ENCODE measurements at places on chromosomes 5 and 9.

GRCh38 chr9:18678821-18679590, 205.1 kb downstream of the ADAMTSL1 start:
- no peak for DNase-seq

GRCh38 chr5:88736494-88736893, 146.5 kb downstream of the MEF2C start:
- peak; percentile 51 for DNase-seq

DNA sequence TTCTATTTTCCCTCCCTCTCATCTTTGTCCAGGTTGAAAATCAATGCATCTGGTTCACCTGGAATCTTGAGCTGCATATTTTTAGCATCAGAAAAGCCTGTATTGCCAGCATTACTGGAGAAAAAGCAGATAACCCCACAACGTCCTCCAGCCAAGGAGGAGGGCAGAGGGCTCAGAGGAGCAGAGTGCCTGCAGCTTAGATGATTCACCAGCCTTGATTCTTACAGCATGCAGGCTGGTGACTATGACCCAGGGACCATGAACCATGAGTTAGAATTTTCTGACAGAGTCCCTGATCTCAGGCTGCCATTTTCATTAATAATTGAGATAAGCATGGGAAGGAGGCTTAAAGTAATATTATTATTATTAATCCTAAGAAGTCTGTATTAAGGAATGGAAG, 278.2 kb downstream of the BRINP1 start:
- DNase-seq, result peak; percentile 19

GRCh38 chr5:2156358-2157059, 273.8 kb upstream of the IRX4 start:
- DNase-seq, result no peak

- DNase-seq, result no peak
These were observed 568.3 kb downstream of the CCDC171 start for GRCh38 chr9:16121168-16121567.

DNA sequence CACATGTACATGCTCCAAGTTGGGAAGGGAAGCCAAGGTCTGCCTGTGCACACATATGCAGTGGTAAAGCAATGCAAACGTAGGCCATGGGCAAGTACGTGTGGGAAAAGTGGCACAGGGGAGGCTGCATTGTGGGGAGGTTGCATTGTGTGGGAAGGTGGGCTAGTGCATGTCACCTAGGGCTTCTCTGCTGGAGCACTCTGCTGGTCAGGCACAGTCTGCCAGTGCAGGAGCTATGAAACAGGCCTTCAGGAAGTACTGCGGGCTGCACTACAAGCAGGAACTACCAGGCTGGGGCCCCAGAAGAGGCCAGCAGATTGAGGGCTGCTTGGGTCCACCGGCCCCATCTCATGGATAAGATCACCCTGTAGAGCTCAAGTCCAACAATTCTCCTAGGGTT, 1694.6 kb upstream of the CDH6 start:
- DNase-seq, result no peak

GRCh38 chr9:133492061-133493021, 13.4 kb upstream of the SLC2A6 start:
- DNase-seq, result peak; percentile 38

GRCh38 chr9:14258660-14259239, 55.2 kb downstream of the NFIB start:
- no peak for DNase-seq

- no peak for DNase-seq
These were observed 325.7 kb downstream of the SLF1 start for GRCh38 chr5:94944160-94944559.

GRCh38 chr9:89882930-89883361, 278.1 kb downstream of the GADD45G start:
- DNase-seq, result no peak

GRCh38 chr9:129568560-129569501, 52.1 kb downstream of the C9orf50 start:
- DNase-seq, result no peak

DNA sequence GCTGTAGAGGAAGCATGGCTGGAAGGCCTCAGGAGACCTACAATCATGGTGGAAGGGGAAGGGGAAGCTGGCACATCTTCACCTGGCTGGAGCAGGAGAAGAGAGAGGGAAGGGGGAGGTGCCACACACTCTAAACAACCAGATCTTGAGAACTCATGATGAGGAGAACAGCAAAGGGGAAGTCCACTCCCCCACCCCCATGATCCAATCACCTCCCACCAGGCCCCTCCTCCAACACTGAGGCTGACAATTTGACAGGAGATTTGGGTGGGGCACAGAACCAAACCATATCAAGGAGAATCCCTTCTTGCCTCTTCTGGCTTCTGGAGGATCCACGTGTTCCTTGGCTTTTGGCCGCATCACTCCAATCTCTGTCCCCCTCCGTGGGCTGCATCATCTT, 13.1 kb upstream of the CMBL start:
- DNase-seq, result no peak

DNA sequence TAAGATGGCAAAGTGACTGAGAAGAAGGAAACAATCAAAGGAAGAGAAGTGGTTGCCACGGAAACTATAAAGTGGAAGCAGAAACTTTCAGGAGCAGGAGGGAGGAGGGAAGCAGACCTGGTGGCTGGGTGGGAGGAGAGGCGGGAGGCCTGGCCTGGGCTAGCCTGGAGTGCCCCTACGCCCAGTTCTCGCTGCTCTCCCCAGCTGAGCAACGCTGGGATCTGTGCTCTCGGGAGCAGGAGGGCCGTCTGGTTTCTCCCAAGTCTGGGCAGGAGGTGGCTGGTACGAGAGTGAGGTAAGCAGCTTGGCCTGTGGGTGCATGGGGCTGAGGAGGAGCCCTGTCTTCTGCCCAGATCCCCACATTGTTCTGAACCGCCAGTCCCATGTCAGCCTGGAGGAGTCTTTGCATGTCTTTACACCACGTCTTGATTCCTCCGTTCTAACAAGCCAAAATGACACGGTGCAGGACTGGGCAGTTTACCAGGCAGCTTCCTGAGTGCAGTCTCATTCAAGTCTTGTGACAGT, 15.0 kb upstream of the DAB2IP start:
- DNase-seq, result peak; percentile 30

DNA sequence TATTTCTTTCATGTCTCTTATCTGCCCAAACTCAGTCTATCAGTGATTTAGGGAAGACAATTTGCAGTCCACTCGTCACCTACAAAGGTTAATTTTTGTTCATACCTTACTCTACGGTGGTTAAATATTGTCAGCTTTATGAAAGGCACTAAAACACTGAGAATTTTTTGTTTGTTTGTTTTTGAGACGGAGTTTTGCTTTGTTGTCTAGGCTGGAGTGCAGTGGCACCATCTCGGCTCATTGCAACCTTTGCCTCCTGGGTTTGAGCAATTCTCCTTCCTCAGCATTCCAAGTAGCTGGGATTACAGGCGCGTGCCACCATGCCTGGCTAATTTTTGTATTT, 26.4 kb upstream of the TXN start:
- DNase-seq, result no peak

DNA sequence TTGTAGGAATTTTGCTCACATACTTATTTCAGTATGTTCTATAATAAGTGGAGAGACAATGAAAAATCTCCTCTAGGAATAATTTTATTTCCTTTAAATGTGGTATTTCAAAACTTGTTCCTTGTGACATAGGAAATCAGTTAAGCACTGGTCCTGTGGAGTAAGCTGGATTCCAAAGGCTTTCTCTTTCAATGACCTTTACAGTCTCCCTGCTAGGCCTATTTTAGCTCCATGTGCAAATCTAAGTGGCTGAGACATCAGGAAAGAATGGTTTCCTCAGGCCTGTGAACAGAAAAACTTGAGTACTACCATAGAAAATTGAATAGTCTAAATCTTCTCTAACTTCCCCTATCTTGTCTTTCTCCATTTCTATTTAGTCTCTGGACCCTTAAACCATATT, 514.2 kb upstream of the TLE4 start:
- no peak for DNase-seq

- no peak for DNase-seq
These were observed 482.6 kb downstream of the DMAC1 start for GRCh38 chr9:7316967-7317366.

- no peak for DNase-seq
These were observed 23.1 kb downstream of the VCAN start for GRCh38 chr5:83494666-83495065.

DNA sequence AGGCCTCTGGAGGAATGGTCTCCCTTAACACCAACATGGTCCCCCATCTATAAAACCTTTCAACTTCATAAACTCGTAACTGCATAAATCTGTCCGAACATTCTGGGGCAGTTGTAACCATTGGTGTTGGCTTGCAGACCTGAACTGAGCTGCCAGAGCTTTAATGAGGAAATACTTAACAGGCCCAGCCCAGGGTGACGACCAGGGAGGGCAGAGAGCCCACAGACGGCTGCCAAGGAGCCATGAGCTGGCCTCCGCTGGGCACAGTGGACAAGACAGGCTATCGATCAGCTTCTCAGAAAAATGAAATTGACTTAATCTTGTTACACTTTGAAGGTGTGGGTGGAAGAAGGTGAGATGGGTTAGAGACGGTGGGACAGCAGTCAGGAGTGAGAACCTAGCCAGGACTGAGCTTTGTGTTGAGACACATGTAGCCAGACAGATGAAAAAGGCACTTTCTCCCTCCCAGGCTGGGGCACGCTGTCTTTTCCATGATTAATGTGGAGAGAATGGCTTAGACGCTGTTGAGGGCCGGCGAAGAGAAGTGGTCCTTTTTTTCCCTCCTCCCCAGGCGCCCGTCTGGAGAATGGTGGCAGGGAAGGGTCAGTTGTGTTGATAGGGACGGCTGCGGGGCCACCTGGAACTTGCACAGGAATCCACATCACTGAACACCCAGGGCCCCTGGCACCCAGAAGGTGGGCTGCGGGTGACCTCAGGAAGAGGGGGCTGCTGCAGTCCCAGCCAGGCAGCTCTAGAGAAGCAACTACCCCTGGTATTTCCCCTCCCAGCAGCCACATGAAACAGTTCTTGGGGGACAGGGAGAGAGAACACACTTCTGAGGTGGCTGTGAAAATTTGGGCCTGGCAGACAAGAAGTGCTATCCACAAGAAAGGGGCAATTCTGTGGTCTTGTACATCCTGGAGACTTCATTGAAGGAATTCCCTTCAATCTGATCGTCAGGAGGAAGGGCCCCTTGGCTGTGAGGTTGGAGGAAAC, 27.3 kb upstream of the TCOF1 start:
- DNase-seq, result no peak

DNA sequence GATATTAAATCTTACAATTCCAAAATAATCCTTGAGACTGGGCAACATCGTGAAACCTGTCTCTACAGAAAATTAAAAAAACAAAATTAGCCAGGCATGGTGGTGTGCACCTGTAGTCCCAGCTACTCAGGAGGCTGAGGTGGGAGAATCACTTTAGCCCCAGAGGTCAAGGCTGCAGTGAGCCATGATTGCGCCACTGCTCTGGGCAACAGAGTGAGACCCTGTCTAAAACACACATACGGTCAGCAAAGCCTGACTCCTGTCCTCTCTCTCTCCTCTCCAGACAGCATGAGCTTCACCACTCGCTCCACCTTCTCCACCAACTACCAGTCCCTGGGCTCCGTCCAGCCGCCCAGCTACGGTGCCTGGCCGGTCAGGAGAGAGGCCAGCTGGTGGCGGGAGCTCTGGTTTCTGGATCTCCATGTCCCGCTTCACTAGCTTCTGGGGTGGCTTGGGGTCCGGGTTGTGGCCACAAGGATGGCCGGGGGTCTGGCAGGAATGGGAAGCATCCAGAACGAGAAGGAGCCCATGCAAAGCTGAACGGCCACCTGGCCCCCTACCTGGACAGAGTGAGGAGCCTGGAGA, 9.0 kb upstream of the PDCL start:
- DNase-seq, result no peak

- DNase-seq, result no peak
These were observed 18.8 kb downstream of the GLT6D1 start for GRCh38 chr9:135620558-135620957.

- DNase-seq, result peak; percentile 91
These were observed 243.8 kb downstream of the BNC2 start for GRCh38 chr9:16626577-16627130.

DNA sequence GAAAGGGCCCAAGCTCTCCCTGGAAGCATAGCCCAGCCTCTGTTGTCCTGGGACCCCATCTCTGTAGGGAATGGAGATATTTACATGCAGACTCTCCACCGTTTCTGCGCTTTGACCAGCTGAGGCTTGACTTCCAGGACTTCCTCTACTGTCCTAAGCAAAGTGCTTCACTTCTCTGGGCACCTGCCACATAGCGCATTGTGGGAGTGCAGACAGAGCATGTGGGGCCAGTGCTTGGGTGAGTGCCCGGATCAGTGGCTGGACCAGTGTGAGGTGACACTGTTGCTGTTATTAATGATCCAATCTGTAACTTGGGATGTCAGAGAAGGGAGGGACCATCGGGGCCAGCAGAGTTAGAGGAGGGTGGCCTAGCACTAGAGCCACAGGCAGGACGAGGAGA, 10.5 kb downstream of the CXCL14 start:
- DNase-seq, result no peak

- DNase-seq, result no peak
These were observed 311.5 kb upstream of the TARS1 start for GRCh38 chr5:33129309-33129708.

- peak; percentile 18 for DNase-seq
These were observed 1630.1 kb upstream of the C9orf72 start for GRCh38 chr9:29203244-29203930.

DNA sequence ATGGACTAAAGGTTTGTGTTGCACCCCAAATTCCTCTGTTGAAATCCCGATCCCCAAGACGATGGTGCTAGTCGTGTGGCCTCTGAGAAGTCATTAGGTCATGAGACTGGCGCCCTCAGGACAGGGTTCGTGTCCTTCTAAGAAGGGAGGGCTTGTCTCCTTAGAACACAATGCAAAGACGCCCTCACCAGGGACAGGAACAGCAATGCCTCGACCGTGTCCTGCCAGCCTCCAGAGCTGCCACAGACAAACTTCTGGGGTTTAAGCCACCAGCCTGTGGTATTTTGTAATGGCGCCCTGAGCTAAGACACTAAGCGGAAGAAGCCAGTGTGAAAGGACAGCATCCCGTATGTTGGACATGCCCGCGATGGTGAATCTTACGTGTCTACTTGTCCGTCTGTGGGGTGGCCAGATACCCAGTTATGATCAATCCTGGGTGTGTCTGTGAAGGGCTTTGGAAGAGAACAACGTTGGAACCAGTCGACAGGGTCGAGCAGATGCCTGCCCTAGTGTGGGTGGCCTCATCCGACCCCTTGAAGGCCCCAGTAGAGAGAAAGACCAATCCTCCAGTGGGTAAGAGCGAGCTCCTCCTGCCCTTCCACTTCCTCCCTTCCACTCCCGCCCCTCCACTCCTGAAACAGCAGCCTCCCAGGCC, 279.2 kb upstream of the IRX2 start:
- no peak for DNase-seq

- DNase-seq, result no peak
These were observed 226.2 kb upstream of the KLF4 start for GRCh38 chr9:107715740-107716139.

DNA sequence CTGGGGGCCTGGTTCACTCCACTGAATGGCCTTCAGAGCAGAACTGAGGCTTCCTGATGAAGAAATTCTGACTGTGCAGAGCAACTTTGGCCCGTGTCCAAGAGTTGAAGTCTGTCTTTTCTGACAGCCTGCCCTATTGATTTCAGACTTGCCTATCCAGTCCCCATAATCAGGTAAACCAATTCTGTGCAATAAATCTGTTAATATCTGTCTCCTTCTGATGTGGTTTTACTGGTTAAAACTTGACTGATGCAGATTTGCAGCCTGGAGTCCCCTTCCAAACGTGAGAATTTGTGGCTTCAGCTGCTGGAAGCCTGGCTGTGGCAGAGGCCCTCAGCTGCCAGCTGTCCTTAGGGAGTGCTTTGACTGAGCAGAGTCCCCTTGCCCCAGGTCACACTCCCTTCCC, 283.9 kb upstream of the ANKRD55 start:
- DNase-seq, result peak; percentile 53

- no peak for DNase-seq
These were observed 96.1 kb downstream of the CYFIP2 start for GRCh38 chr5:157362012-157362411.

GRCh38 chr5:9212605-9213004, 333.3 kb downstream of the SEMA5A start:
- DNase-seq, result peak; percentile 53
